ENCODE measurements at places on chromosomes 5 and 9.
A peak's percentile ranks its signal among the peaks of the same experiment; 100 is the strongest.

GRCh38 chr9:112005939-112006338 is 109.3 kb downstream of the UGCG start:
- no peak for DNase-seq

DNA sequence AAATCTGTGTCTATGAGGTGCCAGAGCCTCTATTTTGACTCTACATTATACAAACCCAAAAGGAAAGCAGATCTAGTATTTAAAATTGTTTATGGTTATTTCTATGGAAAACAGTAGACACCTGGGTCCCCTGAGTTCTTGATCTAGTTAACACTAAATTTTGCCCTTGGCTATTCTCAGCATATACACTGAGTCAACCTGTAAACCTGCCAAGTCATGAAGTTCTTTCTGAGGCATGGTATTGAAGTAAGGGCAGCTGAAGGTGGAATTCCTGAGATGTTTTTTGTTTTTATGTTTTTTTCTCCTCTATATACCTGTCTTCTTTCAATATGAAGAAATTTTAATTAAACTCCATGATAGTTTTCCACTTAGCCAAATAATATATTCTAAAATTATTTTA is 120.2 kb downstream of the PDE4D start:
- no peak for DNase-seq

DNA sequence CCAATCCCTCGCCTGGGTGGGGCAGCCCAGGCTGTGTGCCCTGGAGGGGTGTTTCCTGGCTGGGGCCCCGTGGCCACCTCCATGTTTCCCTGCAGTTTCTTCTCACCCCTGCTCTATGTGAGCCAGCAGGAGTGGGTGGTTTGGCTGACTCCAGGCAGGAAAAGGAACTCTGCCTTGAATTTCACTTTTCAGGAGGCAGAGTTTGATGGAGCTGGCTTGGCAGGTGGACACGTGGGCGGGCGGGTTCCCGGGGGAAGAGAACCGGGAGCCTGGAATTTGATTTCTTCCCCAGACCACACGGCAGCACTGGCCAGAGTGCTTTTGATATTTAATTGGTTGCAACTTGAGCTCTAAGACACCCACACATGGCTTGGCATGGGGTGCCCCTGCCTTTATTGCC is 119.8 kb upstream of the PANK3 start:
- no peak for DNase-seq

DNA sequence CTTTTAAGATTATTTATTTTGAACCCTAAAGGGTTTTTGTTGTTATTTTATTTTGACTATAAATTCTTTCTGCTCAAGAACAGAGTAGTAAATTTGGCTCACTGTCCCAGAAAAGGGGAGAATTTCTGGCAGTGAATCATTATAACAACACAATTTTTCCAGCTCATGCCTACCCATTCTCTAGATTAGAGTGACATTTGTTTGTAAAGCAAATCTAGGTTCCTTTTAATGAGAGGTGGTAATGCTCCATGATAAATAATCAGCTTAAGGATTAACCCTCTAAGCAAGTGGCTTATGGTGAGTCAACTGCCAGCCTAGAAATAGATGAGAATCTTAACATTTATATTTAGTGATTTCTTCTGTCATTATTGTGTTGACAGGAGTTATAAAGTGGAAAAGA is 409.2 kb downstream of the NFIB start:
- peak; percentile 8 for DNase-seq

DNA sequence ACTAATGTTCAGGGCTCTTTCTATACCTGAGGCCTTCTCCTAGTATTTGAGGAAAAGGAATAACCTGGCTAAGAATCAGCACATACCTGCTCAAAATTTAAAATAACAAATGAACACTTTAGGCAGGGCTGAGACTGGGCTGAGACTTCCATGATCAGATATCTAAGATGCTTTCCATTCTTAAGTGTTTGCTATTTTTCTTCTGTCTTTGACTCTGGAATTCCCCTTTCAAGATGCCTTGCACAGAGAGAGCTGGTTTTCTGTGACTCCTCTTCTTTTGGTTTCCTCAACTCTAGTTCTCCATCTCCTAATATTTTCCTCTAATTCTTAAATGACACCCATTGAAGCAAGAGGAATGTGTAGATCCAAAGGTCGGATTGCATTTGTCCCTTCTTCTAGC is 61.1 kb downstream of the DPYSL3 start:
- peak; percentile 42 for DNase-seq

GRCh38 chr5:128395073-128395472 is 143.0 kb downstream of the FBN2 start:
- no peak for DNase-seq

- no peak for DNase-seq
These were observed 83.5 kb upstream of the HSPA9 start for GRCh38 chr5:138658676-138659075.

DNA sequence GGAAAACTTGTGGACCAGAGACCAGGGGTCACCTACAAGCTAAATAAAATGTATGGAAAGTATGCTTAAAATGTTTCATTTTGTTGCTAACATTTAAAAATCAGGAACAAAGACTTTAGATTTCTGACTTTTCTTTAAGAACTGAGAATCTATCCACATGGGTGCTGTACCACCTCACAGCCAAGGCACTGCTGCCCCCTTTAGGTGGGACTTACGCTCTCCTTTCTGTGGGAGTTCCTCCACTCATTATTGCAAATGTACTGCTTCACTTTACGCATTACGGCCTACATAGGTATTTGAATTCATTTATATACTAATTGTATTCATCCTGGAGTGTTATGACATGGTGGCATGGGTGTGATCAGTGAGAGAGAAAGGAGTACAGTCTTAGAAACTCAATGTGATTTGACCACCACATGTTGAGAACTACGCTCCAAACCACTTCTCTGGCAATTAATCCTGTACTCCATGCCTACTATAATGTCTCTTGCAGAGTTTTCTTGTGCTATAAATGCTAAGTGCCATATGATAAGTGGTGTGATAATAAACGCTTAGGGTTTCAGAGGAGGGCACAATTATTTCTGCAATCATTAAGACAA is 24.7 kb upstream of the CETN3 start:
- DNase-seq: peak; percentile 40

- peak; percentile 51 for DNase-seq
These were observed 164.4 kb downstream of the GIN1 start for GRCh38 chr5:102955488-102955887.

- DNase-seq: no peak
These were observed 2115.0 kb downstream of the MAT2B start for GRCh38 chr5:165620394-165620793.

- DNase-seq: peak; percentile 57
These were observed 12.9 kb downstream of the TCF7 start for GRCh38 chr5:134127376-134127861.

GRCh38 chr5:172564188-172564587 is 76.9 kb upstream of the NEURL1B start:
- no peak for DNase-seq

DNA sequence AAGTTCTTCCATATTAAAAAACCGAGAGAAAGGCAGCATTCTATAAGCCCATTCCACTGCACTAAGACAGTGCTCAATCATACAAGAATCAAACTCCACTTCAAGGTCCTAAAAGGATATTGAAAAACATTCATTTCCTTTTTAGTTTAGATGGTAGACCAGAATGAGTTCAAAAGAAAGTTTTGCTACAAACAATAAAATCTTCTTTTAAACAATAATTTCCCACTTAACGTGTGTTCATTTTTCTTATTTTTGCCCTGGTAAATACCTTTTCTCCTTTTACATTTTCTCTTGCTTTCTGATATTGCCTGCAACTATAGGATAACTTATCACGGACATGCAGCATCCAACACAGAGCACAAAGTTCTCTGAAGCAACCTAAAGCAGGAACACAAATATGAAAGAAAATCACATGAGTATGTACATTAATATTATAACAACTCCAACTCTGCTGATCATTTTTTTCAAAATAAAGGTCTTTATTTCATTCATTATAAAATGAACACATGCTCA is 61.7 kb downstream of the CPLANE1 start:
- DNase-seq: no peak

GRCh38 chr5:75668445-75668844 is 48.8 kb downstream of the POC5 start:
- DNase-seq: no peak

DNA sequence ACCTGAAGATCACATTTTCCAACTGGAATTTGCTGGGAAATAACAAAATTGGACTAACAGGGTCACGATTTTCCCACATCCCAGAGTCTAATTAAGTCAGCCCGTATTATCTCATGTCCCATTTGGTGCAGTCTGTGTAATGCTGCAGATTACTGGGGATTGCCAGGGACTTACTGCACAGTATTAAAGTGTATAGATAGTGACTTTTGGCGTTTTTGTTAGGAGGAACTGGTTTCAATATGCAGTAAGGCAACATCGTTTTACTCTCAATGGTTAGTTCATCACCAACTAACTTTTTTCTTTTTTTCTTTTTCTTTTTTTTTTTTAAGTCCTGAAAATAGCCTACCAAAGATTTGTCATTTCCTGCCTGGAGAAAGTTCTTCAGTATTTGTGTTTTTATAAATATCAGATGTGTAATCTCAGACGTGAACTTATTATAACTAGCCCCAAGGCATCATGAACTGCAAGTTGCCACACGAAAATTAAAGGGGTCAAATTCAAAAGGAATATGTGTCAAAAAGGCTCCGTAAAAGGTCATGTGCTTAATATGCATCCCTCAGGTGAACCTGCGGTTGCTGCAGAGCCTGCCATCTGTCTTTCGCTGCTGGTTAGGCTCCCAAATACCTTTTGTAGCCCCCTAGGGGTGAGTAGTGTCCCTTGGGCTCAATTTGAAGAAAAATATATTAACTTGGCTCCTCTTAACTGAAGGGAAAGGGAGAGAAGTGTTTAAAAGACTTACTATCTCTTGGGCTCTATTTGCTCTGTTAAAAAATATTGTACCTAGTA is 176.7 kb upstream of the ADAMTSL1 start:
- peak; percentile 69 for DNase-seq

DNA sequence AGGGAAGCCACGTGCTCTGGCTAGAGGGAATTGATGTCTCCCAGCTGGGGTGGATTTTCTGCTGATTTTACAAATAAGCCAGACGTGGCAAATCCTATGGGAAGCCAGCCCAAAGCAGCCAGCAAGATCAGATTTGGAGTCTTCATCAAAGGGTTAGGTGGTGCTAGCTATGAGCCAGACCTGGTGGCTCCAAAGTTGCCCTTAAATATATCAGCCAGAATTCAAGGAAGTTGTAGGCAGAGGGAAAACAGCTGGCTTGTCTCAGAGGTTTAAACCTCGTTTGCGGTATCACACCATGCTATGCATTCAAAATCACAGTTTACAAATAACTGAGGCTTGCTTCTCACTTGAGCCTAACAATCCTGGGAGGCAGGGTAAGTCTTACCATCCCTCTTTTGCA is 313.2 kb downstream of the MLLT3 start:
- no peak for DNase-seq

GRCh38 chr5:616484-617039 is 4.4 kb downstream of the CEP72 start:
- no peak for DNase-seq

- DNase-seq: no peak
These were observed 55.0 kb upstream of the C9orf72 start for GRCh38 chr9:27628311-27628710.

- DNase-seq: no peak
These were observed 1860.0 kb upstream of the WWC1 start for GRCh38 chr5:166431456-166431855.

DNA sequence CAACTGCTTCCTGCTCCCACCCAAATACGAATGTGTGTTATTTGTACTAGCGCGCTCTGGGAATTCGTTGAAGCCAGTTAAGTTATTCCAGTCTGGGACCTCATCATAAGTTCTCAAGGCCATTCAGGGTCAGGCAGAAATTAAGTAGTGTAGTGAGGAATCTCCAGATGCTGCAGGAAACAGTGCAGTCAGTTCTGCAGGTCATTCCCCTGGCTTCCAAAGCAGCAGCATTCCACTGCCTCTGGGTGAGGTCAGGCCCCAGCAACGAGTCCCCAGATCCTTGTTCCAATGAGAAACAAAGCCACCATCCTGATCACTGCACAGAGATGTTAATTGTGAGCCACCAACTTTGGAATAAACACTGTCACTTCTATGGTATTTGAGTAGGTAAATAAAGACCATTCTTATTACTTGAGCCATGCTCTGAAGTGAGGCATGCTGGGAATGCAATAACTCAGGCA is 33.1 kb downstream of the SVEP1 start:
- DNase-seq: peak; percentile 57

DNA sequence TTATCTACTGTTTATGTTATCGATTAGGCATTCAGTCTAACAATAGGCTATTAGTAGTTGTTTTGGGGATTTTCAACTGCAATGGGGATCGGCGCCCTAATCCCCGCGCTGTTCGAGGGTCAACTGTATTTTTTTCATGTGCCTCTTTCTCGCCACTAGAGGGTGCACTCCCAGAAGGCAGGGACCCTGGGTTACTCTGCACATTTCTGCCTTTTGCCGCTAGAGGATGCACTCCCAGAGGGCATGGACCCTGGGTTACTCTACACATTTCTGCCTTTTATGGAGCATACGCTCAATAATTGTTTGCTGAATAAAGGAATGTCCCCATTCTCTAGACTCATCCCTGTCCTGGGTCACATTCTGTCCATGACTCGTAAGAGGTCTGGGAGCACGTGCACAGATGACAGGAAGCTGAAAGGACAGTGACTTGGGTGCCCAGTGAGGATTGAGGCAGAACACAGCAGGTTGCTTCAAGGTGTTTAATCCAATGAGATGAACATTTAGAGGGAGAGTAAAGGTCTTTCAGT is 27.9 kb upstream of the RECK start:
- DNase-seq: peak; percentile 81

- DNase-seq: no peak
These were observed 154.1 kb downstream of the CARTPT start for GRCh38 chr5:71873191-71873591.

- no peak for DNase-seq
These were observed 4.5 kb upstream of the POU4F3 start for GRCh38 chr5:146334074-146334533.

DNA sequence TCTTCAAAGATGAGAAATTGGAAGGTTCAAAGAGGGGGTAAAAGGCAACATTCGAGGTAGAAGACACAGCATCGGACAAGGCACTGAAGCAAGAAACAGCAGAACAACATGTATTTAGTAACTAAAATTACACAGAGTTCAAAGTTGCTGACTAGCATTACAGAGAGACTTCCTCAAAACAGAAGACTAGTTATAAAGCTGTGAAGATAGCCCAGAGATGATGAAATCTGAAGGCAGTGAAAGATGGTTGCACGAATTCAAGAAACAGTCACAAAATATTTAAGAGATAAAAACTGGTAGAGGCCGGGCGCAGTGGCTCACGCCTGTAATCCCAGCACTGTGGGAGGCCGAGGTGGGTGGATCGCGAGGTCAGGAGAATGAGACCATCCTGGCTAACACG is 16.3 kb downstream of the MAPKAP1 start:
- no peak for DNase-seq

GRCh38 chr9:91945277-91946085 is 4.5 kb downstream of the ROR2 start:
- peak; percentile 46 for DNase-seq

GRCh38 chr9:8821910-8822666 is 1022.5 kb upstream of the DMAC1 start:
- DNase-seq: peak; percentile 25

GRCh38 chr5:132635873-132636272 is 22.1 kb upstream of the IL13 start:
- DNase-seq: no peak
